ENCODE measurements at places on chromosomes 12 and 14.

GRCh38 chr12:121238086-121238485, 28.2 kb downstream of the P2RX4 start:
- DNase-seq: no peak

- DNase-seq: no peak
Observed at GRCh38 chr14:28746247-28746646, 20.3 kb upstream of the FOXG1 start.

GRCh38 chr12:4626543-4626942, 22.3 kb downstream of the AKAP3 start:
- no peak for DNase-seq

GRCh38 chr12:47015381-47015780, 64.0 kb upstream of the PCED1B start:
- DNase-seq: no peak

- no peak for DNase-seq
Observed at GRCh38 chr12:13198876-13199275, 2.4 kb downstream of the EMP1 start.

DNA sequence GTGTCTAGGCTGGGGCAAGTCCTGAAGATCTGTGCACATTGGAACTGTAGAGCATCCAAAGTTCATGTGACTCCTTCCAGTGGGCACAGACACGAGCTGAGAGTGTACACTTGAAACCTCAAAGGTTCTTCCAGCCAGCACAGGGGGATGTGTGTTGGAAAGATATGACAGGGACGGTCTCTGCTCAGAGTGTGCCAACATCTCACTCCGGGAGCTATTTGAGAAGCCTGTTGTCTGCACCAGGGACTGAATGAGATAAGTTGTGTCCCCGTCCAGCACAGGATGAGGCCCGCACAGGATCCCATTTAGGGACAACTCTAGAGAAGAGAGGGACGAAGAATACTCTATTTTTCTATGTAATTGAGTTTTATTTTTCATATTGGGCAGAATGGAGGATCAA, 136.3 kb downstream of the SNAPC1 start:
- no peak for DNase-seq

DNA sequence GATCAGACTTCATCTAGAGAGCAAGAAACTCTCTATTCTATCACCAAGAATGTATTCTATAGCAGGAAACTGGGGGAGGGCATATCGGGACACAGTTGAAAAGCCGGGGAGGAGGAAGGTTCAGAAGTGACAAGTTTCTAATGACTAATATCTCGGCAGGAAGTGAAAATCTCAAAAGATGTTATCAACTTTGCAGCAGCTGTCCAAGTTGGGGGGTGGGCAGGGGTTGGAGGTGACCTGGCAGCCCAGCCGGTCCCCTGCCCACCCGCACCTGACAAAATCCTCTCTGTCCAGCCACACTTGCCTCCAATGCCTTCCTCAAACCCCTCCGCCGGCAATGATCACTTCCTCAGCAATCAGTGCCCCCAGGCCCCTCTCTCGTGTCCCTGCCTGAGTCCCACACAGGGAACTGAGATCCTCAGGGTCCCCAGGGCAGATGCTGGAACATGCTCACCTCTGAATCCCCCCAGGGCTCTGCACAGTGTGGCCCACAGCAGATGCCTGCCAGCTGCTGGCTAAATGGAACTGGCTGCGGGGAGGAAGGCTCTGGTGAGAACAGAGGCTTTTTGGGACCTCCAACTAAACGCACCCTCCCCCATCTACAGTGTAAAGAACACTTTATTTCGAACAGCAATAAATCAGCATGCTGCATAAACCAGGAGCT, 43.9 kb downstream of the CCDC88C start:
- DNase-seq: no peak

GRCh38 chr12:48106681-48107613, 1.1 kb upstream of the SENP1 start:
- DNase-seq: no peak

DNA sequence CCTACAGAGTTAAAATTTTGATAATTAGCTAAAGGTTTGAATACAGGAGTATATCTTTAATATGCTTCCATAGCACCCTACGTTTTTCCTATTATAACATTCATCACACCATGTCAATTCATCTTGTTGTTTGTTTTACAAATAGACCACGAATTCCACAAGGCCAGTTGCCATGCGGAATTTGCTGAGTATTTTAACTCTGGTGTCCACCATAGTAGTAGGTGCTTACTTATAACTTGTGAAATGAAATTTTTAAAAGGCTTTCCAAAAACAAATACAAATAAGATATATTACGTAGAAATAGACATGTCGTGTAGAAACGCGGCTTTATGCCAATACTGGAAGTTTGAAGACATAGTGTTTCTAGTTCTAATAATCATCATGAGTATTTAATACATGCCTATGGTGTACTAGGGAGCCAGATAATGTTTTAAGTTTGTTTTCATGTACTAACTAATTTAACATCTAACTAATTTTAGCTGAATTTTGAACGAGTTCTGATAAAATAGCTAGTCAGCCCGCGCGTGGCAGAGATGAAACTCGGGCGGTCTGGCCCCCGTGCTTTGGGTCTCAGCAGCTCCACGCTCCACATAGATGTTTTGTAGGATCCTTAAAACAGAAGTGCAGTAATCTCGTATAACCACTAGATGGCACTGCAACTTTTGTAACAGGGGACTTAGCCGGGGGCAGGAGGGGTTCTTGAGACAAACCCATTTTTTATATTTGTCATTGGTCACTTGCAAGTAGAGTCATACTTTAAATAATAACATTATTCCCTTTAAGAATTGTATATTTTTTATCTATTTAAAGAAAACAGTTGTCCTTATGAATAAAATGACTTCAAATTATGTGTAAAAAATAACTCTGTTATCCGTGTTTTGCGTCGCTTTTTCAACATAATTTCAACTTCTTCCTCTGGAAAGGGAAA, 10.2 kb downstream of the CD69 start:
- DNase-seq: peak; percentile 76

DNA sequence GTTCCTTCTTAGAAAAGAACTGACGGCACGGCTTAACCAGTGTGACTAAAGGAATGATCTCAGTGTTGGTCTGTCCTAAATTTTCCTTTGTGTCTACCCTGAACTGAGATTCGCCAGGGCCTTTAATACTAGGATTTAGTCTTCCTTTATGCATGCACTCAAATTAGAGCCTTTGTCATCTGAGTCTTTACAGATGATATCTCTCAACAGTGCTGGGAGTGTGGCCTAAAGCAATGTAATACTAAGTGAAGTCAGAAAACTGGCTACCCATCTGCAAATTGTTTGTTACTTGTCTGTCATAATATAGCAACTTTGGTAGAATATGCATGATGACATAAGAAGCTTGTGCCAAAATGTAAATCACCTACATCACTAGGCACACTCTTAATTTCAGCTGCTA, 95.4 kb downstream of the PTPRO start:
- DNase-seq: no peak

DNA sequence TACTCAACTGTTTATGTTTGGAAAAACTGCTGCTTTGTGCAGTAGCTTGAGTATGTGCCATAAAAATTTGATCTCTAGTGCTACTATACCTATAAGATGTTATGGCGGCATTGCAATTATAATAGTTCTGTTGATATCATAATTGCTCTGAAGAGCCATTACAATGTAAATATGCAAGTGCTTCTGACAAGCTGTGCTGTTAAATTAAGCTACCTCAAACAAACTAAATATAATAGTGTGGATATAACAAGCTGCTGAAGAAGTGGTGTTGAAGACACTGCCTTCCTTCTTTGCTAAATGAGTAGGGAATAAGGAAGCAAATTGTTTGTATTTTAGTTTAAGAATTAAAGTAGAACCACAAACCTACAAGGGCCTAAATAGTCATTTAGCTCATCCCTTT, 301.0 kb upstream of the MIS18BP1 start:
- DNase-seq: no peak

Measured in lung (tissue), 17 donors.